ENCODE measurements at places on chromosomes 13 and 19.

DNA sequence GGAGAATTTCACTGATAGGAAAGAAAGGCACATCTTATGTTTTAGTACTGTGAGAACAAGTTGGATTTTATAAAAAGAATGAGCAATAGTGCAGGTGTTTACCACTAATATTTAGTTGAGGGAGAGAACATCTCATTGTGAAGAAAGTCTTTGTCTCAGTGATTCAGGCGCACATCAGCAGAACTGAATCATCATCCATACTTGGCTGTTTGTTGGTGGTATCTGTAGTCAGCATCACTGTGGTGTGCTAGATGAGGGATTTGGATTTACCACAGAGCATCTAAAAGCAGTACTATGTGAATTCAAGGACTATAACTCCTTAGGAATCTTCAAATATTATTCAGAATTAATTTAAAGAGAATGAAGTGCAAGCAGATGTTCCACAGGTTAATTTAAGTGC, 1380.5 kb upstream of the ATXN8OS start:
- DNase-seq: no peak

DNA sequence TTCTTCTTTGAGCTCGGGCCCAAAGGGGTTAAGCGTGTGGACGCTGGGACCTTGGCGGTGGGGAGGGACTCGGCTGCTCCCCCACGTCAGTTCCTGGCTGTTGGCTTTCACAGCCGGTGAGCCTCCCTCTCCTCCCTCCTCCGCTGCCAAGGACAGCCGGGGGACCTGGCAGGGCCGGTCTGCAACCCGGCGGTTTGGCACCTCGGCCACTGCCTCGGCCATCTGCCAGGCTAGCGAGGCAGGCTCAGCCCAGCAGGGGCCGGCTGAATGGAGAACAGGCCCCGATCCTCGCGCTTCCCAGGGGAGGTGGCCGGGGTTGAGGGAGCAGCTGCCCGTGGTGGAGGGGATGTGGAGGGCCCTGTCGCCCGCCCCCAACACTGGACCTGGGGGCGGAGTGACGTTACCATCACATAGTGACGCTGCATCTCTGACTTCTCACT, 5.0 kb downstream of the TLE5 start:
- peak; percentile 21 for DNase-seq

DNA sequence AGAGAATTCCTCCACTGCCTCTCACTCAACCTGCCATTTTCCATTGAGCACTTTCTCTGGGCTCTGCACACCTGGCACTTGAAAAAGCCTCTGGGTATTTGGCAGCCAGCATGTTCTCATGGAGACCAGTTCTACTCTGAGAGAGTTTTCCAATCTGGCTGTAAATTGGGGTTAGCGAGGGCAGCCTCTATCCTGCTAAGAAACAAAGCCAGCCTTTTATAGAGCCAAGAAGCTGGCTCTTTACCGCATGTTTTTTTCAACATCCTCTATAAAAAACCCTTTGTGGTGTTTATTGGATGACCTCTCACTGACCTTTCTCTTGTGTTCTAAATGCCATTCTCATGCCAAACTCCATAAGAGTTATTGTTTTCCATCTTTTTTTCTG, 52.6 kb upstream of the RCBTB2 start:
- DNase-seq: peak; percentile 49

DNA sequence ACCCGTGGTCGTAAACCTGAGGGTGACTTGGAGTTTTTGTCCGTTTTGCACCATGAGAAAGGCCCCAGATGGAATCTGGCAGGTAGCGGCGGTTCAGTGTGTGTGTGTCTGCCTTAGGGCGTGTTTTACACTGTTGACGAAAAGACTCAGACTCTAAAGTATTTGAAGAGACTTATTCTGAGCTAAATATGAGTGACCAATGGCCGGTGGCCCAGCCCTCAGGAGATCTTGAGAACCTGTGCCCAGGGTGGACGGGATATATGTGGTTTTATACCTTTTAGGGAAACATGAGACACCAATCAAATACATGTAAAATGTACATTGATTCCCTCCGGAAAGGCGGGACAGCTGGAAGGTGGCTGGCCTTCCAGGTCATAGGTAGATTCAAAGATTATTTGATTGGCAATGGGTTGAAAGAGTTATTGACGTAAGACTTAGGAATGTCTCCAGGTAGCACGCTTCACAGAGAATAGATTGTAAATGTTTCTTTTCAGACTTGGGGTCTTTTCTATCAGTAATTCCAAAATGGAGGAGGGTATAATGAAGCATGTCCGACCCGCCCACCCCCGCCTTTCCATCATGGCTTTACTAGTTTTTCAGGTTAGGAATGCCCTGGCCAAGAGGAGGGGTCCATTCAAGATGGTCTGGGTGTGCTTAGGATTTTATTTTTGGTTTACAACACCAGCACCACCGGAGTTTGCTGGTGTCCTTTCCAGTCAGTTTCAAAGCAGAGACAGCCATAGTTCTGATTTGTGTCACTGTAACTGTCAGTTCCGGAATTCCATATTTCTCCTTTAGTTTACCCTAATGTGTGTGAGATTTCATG, 1.0 kb upstream of the ZNF529 start:
- DNase-seq: peak; percentile 73

DNA sequence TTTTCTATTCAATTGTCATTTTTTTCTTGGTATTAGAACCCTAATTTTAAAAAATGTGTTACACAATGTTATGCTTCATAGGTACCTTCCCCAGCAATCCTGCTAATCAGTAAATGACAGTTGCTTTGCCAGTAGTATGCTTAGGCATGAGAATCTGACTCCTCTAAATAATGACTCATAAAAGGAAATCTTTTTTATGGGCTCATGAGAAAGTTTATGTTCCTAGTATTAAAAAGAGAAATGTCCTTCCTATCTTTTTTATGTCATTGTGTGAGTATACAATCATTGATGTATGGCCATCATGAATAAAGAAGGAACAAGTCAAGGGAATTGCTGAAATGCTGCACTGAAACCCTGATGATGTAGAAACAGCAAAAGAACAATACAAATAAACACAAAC, 1237.7 kb upstream of the PCDH20 start:
- DNase-seq: peak; percentile 4

- DNase-seq: peak; percentile 81
Measured at GRCh38 chr13:31274390-31274789, 74.6 kb downstream of the B3GLCT start.

DNA sequence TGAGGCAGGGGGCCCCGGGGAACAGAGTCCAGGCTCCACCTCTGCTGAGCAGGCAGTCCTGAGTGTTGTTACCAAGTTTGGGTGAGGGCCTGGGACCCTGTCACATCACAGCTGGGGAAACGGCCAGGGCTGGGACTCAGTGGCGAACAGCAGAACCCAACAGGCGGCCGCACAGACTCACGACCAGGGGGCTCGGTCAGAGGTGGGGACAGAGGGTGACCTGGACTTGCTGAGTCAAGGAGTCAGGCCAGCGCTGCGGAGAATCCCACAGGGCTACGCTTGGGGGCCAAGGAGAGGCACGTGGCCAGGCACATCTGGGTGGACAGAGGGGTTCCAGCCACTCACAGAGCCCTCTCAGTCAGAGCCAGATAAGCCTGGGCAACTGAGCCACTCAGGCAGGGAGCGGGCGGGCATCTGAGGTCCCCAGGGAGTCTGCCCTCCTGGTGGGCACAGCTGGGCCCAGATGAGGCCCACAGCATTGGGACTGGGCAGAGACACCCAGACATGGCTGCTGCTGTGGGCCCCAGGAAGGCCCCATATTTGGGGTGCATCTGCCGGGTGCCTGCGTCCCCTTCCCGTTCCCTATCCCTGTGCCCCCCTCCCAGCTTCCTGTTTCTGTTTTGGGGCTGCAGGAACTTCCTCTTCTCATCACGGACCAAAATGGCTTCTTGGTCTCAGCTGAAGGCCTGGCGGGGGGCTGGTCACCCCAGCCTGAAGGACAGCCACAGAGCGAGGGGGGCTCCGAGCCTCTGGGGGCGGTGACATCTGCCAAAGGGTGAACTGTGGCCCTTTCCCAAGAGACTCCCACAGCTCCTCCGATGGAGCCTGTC, 34.0 kb downstream of the CEBPA start:
- DNase-seq: no peak

- no peak for DNase-seq
Measured at GRCh38 chr13:34719060-34719875, 222.8 kb upstream of the NBEA start.

DNA sequence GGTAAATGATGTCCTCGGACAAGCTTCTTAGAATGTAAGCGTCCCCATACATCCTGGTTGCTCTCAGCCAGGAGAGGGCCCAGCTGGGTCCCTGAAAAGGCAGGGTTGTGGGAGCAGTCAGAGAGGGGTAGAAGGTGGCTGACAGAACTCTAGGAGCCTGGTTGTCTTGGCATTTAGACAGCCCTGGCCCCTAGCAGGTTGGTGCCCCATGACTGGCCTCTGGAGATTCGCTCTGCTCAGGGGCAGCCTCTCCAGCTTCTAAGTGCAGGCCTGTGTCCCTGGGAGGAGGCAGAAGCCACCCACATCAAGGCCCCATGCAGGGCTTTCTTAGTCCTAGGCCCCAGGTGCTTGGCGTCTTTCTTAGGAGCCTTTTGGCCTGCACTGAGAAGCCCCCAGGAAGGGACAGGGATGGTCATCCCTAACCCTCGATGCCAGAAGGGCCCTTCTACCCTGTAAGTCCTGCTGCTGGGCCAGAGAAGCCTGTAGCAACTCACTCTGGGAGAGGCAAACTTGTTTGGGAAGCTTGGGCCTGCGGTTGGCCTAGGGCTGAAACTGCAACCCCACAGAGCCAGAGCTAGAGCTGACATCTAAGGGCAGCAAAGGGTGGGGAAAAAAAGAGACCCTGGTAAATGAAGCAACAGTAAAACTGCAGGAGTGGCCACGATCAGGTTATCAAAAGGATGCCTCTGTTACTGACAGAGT, 2.8 kb upstream of the CDX2 start:
- no peak for DNase-seq

DNA sequence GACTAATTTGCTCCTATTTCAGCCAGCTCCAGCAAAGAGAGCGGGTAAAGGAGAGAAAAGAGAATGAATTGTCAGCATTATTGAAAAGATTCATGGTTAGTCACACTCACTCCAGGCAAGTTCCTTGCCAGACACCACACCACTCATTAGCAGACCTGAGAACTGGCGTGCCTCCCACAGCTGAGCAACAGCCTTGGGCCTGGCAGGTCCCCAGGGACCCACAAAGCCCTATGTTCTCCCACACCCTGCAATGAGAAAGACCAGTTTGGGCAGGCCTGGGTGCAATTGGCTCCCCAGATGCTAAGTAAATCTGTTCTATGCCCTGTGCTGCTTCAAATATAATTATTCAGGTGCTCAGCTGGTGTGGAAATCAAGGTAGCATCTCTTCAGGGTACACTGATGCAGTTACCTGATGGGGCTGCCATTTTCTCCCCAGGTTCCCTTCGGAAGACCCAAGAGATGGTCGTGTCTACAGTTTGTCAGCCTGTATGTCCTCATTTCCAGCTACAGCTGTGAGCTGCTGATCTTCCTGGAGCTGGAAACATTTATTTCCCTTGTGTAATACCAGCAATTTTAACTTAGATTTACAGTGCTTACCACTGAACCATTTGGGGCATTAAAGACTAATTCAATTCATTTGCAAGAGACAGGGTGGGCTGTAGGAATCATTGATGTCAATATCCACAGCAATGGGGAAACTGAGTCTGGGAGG, 405.0 kb downstream of the COG6 start:
- DNase-seq: peak; percentile 93

- peak; percentile 75 for DNase-seq
Measured at GRCh38 chr13:94825507-94825906, 113.2 kb upstream of the SOX21 start.

DNA sequence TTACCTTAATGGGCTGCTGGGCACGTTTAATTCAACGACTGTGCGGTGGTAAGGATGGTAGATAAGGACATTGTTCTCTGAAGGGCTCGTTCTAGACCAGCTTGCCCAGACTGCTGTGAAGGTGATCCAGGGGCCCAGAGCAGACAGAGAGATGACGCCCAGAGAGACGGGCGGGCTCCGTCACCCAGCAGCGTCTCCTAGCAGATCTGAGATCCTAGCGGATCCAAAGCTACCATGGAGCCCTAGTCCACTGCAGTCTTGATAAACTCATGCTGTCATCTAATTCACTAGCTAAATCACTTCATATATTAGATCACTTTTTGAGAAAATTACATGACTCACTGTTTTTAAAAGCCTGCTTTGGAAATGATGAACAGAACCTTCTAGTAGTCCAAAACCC, 21.5 kb downstream of the COL4A2 start:
- no peak for DNase-seq

GRCh38 chr13:66830940-66831716, 399.0 kb downstream of the PCDH9 start:
- DNase-seq: peak; percentile 5

GRCh38 chr19:39546599-39546998, 6.6 kb upstream of the EID2 start:
- no peak for DNase-seq

GRCh38 chr13:39612023-39612637, 9.1 kb upstream of the LHFPL6 start:
- peak; percentile 91 for DNase-seq

DNA sequence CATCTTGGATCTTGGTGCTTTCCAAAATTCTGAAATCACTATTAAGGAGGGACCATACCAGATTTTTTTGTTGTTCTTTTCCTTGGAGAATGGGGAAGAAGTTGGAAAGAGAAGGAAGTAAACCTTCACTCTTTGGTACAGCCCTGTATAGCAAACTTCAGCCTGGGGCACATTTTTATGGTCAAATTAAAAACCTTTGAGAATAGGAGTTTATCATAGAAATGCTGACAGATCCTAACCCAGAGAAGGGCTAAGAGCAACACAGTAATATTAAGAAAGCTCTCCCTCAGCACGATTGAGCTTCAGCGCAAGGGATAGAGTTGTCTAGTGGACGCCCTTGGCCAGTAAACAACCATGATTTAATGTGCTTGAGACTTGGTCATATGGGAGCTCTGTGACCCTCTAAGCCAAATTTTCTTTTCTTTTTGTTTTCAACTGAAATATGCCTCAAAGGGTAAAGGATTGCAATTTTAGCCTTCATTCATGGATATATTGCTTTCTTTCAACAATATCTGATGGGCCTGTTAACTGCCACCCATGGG, 294.3 kb upstream of the MAB21L1 start:
- DNase-seq: no peak

DNA sequence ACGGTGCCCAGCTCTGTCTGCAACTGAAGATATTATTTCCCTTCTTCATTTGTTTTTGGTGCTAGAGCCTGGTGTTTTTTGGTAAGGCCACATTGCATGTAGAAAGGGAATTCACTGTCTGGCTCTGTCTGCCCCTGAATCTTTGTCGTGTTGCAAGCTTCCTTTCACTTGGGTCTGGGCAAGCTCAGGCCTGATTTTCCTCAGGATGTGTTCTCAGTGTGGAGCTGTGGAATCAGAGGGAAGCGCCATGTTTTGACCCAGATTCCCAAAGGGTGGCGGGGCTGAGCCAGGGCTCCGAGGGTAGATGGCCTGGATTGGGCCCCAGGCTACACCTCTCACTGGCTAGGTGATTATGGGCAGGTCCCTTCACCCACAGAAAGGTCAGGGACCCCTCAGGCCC, 8.6 kb downstream of the PRKCSH start:
- no peak for DNase-seq

GRCh38 chr19:39489756-39490155, 9.0 kb upstream of the DLL3 start:
- DNase-seq: no peak

- DNase-seq: no peak
Measured at GRCh38 chr13:24649688-24650043, 30.5 kb upstream of the ATP12A start.
